ENCODE measurements at places on chromosomes 7 and 10.

GRCh38 chr10:78524941-78525340, 491.3 kb downstream of the RPS24 start:
- DNase-seq = no peak

DNA sequence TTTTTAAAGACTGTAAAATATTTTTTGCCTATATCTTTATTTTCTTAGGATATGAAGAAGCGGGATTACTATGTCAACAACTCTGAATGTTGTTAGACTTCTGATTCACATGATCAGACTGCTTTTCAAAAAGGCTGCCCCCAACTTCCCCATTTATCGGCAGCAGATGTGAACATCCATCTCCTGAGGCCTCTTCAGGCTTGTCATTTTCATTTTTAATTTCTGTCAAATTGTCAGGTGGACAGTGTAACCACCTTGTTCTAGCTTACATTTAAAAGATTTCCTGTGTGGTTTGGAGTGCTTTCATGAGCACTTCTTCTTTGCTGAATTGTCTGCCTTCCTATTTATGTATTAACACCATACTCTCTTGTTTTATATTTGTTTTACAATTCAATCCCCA, 78.8 kb upstream of the GSDME start:
- no peak for DNase-seq

DNA sequence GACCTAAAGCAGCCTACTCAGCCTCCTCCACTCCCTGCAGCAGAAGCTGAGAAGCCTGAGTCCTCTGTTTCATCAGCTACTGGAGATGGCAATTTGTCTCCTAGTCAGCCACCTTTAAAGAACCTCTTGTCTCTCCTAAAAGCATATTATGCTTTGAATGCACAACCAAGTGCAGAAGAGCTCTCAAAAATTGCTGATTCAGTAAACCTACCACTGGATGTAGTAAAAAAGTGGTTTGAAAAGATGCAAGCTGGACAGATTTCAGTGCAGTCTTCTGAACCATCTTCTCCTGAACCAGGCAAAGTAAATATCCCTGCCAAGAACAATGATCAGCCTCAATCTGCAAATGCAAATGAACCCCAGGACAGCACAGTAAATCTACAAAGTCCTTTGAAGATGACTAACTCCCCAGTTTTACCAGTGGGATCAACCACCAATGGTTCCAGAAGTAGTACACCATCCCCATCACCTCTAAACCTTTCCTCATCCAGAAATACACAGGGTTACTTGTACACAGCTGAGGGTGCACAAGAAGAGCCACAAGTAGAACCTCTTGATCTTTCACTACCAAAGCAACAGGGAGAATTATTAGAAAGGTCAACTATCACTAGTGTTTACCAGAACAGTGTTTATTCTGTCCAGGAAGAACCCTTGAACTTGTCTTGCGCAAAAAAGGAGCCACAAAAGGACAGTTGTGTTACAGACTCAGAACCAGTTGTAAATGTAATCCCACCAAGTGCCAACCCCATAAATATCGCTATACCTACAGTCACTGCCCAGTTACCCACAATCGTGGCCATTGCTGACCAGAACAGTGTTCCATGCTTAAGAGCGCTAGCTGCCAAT, 202.2 kb downstream of the ZEB1 start:
- no peak for DNase-seq

GRCh38 chr7:158110661-158111048, 477.0 kb downstream of the PTPRN2 start:
- no peak for DNase-seq

DNA sequence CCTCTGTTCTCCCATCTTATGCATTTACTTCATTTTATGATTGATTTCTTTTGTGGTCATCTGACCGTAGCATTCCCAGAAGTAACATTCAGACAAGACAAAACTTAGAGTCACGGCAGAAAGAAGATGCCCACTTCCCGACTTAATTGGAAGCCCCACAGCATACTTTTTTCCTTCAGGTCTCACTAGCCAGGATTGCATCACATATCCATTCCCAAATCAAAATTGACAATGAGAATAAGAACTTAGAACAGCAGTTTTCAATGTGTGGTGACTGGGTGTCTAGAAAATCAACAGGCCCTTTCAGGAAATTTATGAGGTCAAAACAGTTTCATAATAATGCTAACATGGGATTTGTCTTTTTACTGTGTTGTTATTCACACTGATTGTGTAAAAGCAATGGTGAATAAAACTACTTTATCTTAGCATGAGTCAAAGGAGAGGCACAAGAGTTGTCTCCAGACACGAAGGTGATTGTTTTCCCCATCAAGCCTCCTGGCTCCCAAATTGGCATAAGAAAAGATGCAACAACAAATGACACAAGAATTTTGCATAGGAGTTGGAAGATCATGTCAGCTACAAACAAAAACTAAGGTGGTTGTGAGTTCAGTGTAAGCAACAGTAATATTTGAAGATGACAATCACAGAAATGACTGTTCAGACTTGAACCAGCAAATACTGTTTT, 493.9 kb downstream of the HTR7 start:
- no peak for DNase-seq

DNA sequence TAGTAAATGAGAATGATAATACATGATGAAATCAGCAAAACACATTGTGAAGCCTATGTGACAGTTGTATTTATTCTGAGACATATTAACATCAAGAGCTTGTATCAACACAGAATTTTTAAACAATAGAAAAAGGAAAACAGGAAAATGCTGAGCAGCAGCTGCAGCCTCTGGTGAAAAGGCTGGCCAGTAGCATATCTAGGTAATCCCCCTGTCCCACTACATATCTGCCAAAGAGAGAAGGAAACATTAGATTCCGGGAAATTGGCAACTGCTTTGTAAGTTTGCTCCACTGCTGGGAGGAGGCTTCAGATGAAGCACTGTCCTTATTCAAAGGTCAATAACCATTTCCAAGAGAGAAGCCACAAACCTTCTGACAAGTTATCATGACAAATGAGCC, 89.4 kb downstream of the RALA start:
- DNase-seq = no peak

GRCh38 chr10:30987463-30987862, 44.2 kb downstream of the ZNF438 start:
- DNase-seq = no peak

GRCh38 chr10:100882671-100883311, 30.0 kb upstream of the SLF2 start:
- peak; percentile 14 for DNase-seq

- DNase-seq = no peak
These were observed 40.0 kb upstream of the ASAH2 start for GRCh38 chr10:50291261-50291850.

DNA sequence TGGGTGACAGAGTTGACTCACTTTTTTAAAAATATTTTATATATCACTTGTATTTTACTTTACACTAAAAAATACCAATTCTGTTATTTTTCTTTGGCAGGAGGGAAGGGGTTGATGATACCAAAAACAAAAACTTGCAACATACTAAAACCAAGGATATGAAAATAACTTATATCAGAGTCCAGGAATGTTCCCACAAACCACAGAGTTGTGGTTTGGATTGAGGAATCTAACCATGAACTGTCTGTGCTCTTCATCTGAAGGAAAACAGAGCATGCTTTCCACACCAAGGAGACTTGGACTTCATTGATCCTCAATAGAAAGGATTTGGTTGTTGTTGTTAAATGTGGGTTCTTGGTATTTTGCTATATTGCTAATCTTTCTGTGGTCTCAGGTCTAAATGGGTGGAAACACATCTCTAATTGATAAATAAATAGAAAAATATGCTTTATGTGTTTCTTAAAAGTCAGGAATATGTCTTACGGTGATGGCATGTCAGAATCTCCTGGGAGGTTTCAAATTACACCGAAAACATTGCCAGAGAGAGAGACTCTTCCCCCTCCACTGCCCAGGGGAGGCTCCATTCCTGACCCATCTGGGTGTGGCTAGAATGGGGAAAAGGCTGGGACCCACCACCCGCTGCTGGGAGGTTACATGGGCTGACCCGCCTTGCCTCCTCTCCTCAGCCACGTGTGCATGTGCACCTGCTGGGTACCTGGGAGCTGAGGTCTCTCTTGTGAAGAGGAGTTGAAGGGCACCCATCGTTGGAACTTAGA, 46.9 kb upstream of the STK17A start:
- DNase-seq = peak; percentile 86

DNA sequence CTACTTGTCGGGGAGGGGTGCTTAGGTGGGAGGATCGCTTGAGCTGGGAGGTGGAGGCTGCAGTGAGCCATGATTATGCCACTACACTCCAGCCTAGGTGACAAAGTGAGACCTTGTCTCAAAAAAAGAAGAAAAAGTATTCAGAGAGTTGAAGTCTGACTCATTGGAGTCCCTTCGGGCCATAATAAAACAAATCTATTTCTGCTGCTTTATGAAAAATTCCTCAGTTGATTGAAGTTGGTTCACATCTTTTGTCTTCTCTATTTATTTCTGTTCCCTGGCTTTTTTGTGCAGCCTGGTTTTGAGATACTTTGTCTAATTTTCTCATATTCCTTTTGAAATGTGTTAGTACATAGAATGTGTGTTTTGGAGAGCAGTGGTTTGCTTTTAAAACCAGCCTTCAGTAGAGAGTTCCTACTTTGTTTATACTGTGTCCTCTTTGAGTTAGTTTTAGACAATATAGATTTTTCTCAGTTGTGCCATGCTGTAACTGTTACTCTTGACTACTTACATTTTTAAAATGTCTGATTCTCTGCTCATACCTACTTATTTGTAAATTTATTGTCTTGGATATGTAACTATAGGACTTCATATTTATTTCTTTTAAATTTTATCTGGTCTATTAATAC, 36.7 kb downstream of the LUC7L2 start:
- DNase-seq = no peak

DNA sequence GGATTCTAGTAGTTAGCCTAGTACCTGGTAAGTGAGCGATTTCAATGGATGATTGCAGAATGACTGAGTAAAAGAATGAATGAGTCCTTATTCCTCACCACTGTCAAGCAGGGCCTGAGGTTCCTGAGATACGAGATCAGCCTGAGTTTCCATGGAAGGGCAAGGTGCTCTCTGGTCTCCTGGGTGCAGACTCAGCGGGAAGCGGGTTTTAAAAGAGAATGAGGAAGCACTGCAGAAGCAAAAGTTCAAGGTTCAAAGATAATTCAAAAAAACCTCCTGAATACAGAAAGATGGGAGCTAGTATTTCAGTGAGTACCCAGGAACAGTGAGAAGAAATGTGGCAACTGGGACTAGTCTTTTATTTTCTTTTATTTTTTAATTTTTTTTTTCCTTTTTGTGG, 4.3 kb downstream of the ZNF3 start:
- DNase-seq = no peak

GRCh38 chr10:1199897-1200721, 143.9 kb downstream of the WDR37 start:
- no peak for DNase-seq

DNA sequence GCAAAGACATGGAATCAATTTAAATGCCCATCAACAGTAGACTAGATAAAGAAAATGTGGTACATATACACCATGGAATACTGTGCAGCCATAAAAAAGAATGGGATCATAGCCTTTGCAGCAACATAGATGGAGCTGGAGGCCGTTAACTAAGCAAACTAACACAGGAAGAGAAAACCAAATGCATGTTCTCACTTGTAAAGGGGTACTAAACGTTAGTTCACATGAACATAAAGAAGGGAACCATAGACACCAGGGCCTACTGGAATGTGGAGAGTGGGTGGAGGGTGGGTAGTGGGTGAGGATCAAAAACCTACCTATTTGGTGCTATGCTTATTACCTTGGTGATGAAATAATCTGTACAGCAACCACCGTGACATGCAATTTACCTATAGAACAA, 78.4 kb upstream of the GSDME start:
- DNase-seq = no peak

DNA sequence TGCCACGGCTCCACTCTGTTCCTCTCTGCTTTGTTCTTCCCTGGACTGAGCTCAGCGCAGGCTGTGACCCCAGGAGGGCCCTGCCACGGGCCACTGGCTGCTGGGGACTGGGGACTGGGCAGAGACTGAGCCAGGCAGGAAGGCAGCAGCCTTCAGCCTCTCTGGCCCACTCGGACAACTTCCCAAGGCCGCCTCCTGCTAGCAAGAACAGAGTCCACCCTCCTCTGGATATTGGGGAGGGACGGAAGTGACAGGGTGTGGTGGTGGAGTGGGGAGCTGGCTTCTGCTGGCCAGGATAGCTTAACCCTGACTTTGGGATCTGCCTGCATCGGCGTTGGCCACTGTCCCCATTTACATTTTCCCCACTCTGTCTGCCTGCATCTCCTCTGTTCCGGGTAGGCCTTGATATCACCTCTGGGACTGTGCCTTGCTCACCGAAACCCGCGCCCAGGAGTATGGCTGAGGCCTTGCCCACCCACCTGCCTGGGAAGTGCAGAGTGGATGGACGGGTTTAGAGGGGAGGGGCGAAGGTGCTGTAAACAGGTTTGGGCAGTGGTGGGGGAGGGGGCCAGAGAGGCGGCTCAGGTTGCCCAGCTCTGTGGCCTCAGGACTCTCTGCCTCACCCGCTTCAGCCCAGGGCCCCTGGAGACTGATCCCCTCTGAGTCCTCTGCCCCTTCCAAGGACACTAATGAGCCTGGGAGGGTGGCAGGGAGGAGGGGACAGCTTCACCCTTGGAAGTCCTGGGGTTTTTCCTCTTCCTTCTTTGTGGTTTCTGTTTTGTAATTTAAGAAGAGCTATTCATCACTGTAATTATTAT, 1.2 kb downstream of the CLDN4 start:
- DNase-seq = no peak

DNA sequence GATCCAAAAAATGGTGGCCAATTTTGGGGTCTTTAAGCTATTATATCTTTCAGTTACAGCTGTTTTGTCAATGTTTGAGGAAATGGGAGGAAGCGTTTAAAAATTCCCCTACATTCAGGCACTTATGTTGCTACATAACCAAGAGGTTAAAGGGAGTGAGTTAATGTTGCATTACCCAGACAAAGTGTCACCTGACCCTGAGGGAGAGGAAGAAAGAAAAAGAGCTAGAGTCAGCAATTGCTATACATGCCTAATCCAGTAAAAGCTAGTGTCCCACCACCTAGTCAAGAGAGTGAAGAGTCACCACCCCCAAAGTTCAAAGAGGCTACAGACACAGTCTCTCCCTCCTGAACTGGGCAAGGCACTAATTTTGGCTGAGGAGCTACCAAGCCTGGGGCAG, 69.5 kb upstream of the ZNF92 start:
- no peak for DNase-seq

DNA sequence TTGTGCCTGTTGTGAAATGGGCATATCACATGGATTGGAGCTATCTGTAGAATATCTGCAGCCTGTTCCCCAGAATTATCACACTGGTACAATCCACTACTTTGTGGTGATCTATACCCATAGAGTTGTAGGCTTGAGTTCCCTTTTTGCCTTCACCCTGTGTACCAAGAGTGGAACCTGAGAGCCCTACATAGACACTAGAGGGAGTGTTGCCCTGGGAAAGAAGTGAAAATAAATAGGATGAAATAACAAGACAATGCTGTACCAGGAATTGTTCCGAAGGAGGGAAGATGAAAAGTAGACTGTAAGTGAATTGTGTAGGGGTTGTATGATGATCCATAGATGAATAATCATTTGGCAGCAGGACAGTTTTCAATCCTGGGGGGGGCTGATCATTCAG, 9.0 kb downstream of the SORCS3 start:
- DNase-seq = no peak
